ENCODE measurements at places on chromosomes 4 and X. TPM values are rescaled to one million over a fixed set of nuclear protein-coding genes. Genes with fewer than 3 reads are reported as not detected.
A peak's percentile ranks its signal among the peaks of the same experiment; 100 is the strongest.

GRCh38 chr4:173910891-173911290 lies 372.6 kb downstream of the FBXO8 start:
- H3K27me3 ChIP-seq = no peaks in the 10 kb centered on the region
- no peak overlapping the region for H3K27ac ChIP-seq
- no peak for DNase-seq
- no peaks in the 10 kb centered on the region for H3K36me3 ChIP-seq
- no peaks in the 10 kb centered on the region for H3K4me1 ChIP-seq
- H3K4me3 ChIP-seq = no peak overlapping the region

GRCh38 chr4:150072906-150073714 lies 5.1 kb upstream of the DCLK2 start:
- H3K27me3 ChIP-seq = peaks cover 15% of the 10 kb centered on the region
- DNase-seq = no peak
- H3K4me3 ChIP-seq = no peak overlapping the region
- no peaks in the 10 kb centered on the region for H3K36me3 ChIP-seq
- H3K27ac ChIP-seq = no peak overlapping the region
- peaks cover 7% of the 10 kb centered on the region for H3K4me1 ChIP-seq

GRCh38 chr4:137451172-137451825 lies 81.0 kb downstream of the PCDH18 start:
- DNase-seq = peak; percentile 84
- no peak overlapping the region for H3K4me3 ChIP-seq
- no peaks in the 10 kb centered on the region for H3K36me3 ChIP-seq

GRCh38 chr4:185344743-185345538 lies 50.8 kb downstream of the LRP2BP start:
- H3K27me3 ChIP-seq = no peaks in the 10 kb centered on the region
- H3K36me3 ChIP-seq = peaks cover 3% of the 10 kb centered on the region
- peak overlapping the region; percentile 39 for H3K27ac ChIP-seq
- H3K4me3 ChIP-seq = no peak overlapping the region

DNA sequence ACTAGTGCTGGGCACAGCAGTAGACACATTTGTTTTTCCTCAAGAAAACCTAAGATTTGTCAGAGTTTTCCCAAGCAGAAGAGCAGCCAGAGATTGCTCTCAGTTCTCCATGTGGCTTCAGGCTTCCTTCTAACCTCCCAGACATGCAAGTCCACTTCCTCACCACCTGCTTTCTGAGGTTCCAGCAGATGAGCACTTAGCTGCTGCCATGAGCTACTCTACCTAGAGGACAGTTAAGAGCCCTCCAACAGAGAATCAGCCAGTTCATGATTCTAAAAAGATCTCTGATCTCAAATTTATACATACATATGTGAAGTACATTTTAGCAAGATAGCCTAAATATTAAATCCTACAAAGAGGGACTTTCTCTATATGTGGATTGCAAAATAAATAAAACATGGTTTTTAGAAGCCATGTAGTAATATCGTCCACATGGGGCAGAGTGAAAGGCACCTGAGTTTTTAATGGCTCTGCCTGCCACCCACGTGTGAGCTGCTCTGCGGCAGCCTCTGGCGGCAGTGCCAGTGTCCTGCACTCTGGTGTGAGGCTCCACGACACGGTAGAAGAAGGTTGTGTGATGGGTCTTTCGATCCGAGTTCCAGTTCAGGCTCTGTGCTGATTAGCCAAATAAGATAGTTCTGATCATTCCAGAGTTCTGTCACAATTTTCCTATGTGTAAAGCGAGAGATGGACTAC lies 10.3 kb downstream of the CYP4V2 start:
- peak; percentile 76 for DNase-seq
- H3K4me1 ChIP-seq = peaks cover 10% of the 10 kb centered on the region
- H3K27ac ChIP-seq = no peak overlapping the region
- H3K36me3 ChIP-seq = no peaks in the 10 kb centered on the region

GRCh38 chr4:105586638-105587328 lies 34.4 kb downstream of the ARHGEF38 start:
- no peaks in the 10 kb centered on the region for H3K36me3 ChIP-seq
- no peak overlapping the region for H3K4me3 ChIP-seq
- peaks cover 6% of the 10 kb centered on the region for H3K4me1 ChIP-seq
- no peak overlapping the region for H3K27ac ChIP-seq

DNA sequence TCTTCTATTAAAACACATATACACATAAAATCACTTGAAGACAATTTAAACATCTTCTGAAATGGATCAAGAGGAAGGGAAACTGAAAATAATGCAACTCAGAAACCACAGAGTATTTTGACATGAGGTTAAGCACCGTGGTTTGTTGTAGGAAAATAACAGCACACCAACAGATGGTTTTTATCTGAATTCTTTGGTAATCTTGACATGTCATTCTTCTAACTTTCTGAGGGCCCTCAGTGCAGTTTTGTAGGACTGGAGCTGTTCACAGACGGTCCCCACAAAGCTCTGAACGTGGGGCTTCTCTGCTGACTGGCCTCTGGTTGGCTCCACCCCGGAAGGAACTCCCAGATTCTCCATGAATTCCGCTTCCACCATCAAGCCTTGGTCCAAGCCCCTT lies 16.0 kb upstream of the TLR8 start:
- H3K27ac ChIP-seq = no peak overlapping the region
- H3K36me3 ChIP-seq = no peaks in the 10 kb centered on the region
- no peaks in the 10 kb centered on the region for H3K4me1 ChIP-seq
- DNase-seq = no peak

GRCh38 chrX:139204898-139205667 lies 325.5 kb upstream of the F9 start:
- peaks cover 8% of the 10 kb centered on the region for H3K4me1 ChIP-seq
- H3K4me3 ChIP-seq = peak overlapping the region; percentile 59
- DNase-seq = peak; percentile 69
- H3K27me3 ChIP-seq = peaks cover 96% of the 10 kb centered on the region

DNA sequence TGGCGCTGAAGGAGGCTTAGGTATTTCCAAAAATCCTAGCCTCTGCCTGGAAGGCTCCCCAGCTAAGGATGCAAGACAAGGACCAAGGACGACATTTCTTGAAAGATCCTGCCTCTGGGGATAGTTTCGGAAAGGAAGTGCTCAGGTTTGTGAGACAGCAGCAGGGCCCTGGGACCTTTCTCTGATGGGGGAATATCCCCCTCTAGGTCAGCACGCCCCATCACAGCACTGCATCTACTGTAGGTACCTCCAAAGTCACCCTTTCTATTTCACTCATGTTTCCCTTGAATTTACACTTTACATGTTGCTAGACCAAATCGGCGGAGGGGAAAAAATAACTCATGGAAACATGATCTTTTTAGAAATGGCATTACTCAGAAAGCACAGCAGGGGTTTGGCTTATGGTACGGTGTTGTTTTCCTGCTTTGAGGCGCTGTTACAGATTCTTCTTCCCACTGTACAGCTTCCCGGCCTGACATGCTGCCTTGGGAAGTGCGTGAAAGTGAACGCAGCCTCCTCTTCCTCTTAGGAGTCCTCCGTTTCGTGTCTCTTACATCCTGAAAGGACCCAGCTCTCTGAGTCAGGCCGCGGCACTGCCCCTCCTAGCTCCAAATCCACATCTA lies 77.2 kb upstream of the DHRSX start:
- DNase-seq = peak; percentile 28
- H3K36me3 ChIP-seq = no peaks in the 10 kb centered on the region
- H3K4me1 ChIP-seq = peaks cover 21% of the 10 kb centered on the region
- H3K27me3 ChIP-seq = peaks cover 19% of the 10 kb centered on the region
- peak overlapping the region; percentile 69 for H3K27ac ChIP-seq

GRCh38 chrX:41055740-41056139 lies 29.5 kb upstream of the USP9X start:
- H3K27ac ChIP-seq = no peak overlapping the region
- DNase-seq = no peak
- H3K4me1 ChIP-seq = no peaks in the 10 kb centered on the region
- H3K4me3 ChIP-seq = no peak overlapping the region
- H3K27me3 ChIP-seq = no peaks in the 10 kb centered on the region

DNA sequence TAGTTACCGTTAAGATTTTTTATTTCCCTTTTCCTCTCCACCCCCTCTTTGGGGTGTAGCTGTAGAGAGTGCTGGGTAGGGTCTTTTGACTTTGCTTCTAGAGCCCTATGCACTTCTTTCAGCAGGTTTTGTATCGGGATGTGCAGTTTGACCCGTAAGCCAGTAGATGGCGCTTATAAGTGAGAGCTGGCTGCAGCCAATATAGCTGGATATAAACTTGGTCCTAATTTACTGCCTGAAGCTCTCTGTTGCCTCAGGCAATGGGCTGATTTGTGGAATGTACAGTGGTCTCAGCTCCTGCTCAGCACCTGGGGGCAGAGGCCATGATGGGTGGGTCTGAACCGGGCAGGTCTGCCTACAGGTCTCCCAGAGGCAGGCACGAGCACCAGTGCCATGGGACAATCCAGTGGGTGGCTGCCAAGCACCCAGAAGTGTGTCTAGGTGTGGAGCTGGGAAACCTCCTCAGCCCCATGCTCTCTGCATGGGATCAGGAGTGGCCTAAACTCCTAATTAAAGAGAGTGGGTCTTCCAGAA lies 146.5 kb downstream of the SPANXN1 start:
- no peak overlapping the region for H3K4me3 ChIP-seq
- H3K36me3 ChIP-seq = no peaks in the 10 kb centered on the region
- no peak overlapping the region for H3K27ac ChIP-seq
- no peaks in the 10 kb centered on the region for H3K27me3 ChIP-seq

- H3K27ac ChIP-seq = 0 out of 2 replicates have a peak overlapping the region, but pooled peaks have one; percentile 45
- no peak overlapping the region for H3K4me3 ChIP-seq
- H3K27me3 ChIP-seq = no peaks in the 10 kb centered on the region
- peaks cover 42% of the 10 kb centered on the region for H3K4me1 ChIP-seq
- no peaks in the 10 kb centered on the region for H3K36me3 ChIP-seq
These were observed 43.9 kb downstream of the PTTG2 start for GRCh38 chr4:38004062-38004461.

DNA sequence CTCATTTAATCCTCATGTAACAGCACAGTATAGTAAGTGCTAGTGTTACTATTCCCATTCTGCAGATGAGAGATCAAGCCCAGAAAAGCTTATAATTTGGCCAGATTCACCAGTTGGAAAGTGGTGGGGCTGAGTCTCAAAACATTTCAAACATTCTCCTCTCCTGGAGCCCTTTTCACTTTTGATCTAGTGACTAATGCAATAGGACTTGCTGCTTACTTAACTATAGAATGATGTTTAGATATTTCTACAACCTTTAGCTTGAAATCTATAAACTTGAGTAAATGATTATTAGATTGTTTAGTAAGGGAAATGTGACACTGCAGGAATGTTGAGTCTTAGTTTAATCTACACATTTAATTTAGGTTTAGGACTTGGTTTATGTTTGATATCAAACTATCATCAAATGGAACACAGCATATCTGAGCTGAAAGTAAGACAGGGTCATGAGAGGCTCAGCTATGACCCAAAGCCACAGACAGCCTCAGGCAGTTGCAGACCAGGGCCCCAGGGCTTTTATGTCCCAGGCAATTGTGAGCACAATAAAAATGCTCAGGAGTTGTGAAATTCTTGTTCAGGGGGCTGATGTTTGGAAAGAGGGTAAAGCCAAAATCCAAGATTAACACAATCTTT lies 199.5 kb upstream of the HS3ST1 start:
- H3K4me1 ChIP-seq = no peaks in the 10 kb centered on the region
- H3K27me3 ChIP-seq = no peaks in the 10 kb centered on the region
- H3K36me3 ChIP-seq = no peaks in the 10 kb centered on the region
- DNase-seq = no peak
- no peak overlapping the region for H3K27ac ChIP-seq

GRCh38 chr4:26157541-26157940 lies 163.3 kb upstream of the RBPJ start:
- DNase-seq = no peak
- H3K36me3 ChIP-seq = no peaks in the 10 kb centered on the region
- H3K4me1 ChIP-seq = no peaks in the 10 kb centered on the region
- H3K27ac ChIP-seq = no peak overlapping the region

- H3K27me3 ChIP-seq = no peaks in the 10 kb centered on the region
- no peak overlapping the region for H3K27ac ChIP-seq
- no peak overlapping the region for H3K4me3 ChIP-seq
- H3K36me3 ChIP-seq = peaks cover 13% of the 10 kb centered on the region
These were observed 32.5 kb downstream of the SLC10A6 start for GRCh38 chr4:86816501-86817273.

The CD40LG gene
- total RNA-seq = not detected

The CXCL1 gene
- 1.9 TPM for total RNA-seq

The CENPU gene
- total RNA-seq = 77.0 TPM

The TEX11 gene
- total RNA-seq = 0.85 TPM

Measured in GM23338 (cell line).